Stimulated activated naive CD4-positive, alpha-beta T cell treated with Interleukin-2 at 50 U/mL for 16 hours (primary cell): ENCODE measurements at places on chromosomes 11 and 22.

DNA sequence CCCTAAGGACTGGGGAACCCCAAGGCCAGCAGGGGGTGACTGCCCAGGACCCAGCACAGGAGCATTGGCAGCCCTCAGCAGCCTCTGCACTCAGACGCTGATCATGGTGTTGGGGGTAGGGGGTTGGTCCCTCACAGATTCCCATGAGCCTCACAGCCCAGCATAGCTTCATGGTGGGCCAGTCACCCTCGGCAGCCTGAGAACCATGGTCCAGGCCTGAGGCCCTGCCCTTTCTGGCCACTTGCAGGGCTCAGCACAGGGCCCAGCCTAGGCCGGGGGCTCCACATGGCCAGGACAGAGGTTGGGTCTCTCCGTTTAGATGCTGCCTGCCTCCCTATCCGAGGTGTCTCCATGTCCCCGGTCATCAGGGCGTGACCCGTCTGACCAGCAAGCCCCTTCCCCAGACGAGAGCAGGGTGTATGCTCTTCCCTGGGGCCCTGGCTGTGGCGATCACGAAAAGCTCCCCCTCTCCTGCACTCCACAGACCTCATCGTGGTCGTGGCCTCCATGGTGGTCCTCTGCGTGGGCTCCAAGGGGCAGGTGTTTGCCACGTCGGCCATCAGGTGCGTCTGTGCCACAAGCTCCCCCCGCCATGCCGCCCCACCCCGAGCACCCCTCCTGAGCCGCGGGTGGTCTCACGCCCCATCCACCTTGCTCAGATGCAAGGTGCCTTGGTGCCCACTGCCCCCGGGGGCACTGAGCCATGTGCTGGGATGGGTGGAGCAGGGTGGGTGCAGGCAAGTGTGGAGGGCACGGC, 126.2 kb downstream of the KCNQ1 start:
- no peak for DNase-seq

GRCh38 chr22:23079814-23080521, 9.6 kb downstream of the GNAZ start:
- no peak for DNase-seq

DNA sequence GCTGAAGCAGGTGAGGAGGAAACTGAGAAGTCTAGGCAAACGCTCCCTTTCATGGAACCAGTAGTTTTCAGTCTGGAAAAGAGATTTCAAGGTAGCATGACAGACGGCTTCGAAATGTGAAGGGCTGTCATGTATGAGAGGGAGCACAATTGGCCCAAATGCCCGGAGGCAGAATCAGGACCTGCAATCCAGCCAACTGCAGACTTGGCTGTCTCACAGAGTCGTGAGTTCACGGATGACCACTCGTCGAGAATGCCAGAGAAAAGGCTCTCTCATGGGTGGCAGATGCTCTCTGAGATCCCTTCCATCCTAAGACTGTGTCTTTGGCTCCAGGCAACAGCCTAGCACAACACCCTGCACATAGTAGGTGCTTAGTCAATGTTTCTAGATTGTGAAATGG, 134.8 kb downstream of the DSCAML1 start:
- DNase-seq = no peak

DNA sequence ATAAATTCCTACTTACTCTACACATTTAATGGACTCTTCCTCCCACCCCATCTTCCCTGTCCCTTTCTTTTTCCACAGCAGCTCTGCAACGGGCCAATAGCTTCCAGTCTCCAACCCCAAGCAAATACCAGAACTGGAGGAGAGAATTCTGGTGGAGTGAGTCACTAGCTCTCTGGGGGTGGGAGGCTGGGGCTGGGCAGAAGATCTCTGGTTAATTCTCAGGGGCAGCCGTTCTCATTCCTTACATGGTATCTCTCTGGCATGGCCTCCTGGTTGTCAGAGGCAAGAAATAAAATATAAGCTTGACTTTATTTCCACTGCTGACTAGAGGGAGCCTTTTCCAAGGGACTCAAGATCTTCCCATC, 90.4 kb upstream of the PARVA start:
- no peak for DNase-seq

GRCh38 chr11:86885311-86885710, 69.9 kb downstream of the FZD4 start:
- DNase-seq = no peak

- no peak for DNase-seq
Measured at GRCh38 chr22:30538280-30538679, 8.3 kb downstream of the SEC14L6 start.

GRCh38 chr11:13329670-13330356, 52.2 kb downstream of the BMAL1 start:
- DNase-seq = no peak

GRCh38 chr22:29102300-29102699, 29.5 kb downstream of the KREMEN1 start:
- no peak for DNase-seq

DNA sequence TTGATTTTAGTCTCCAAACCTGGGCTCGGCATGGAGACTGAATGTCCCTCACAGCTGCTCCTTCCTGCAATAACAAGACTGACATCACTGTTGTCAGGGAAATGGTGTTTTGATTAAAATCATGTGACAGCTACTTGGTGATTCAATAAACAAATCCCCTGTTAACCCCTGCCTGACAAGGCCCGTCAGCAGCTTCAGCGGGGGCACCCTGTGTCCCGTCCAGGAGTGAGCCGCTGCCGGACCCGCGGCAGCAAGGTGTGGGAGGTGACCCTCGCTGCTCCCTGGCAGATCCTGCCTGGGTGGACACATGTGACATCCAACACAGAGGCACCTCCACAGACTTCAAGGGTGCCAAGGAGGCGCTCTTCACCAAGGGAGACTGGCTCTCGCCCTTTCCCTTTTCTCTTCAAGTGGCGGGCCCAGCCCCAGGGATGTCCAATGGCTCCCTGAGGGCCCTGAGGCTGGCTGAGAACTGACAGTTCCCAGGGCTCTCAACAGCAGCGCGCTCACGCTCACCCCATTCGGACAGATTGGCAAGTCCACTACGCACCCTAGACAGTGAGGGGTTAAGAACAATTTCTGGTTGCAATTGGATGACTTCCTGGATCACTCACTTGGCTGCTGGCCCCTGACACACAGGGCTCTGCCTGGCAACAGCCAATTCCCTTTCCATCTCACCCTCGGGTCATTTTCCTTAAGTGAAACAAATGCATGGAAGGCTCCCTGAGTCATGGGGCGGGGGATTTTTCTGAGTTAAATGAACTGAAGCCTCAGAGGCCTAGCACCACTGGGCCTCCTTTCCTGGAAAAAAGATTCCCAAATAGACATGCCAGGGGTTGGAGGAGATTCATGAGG, 30.7 kb downstream of the PPP2R1B start:
- no peak for DNase-seq

DNA sequence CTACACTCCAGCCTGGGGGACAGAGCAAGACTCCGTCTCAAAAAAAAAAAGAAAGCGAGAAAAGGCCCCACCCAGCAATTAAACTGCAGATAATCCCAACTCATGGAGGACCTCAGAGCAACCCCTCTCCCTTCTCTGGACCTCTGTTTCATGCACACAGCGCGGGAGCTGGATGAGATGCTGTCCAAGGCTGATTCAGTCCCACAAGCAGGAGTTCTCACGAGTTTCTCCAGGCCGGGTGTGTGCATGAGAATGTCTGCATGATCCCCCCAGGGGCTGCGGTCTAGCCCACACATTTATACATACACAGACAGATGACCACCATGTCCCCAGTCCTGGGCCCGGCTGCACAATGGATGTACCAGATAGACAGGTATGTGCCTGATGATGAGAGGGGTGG, 19.4 kb downstream of the ELFN2 start:
- DNase-seq = no peak

- no peak for DNase-seq
Measured at GRCh38 chr11:99554232-99554903, 533.6 kb downstream of the CNTN5 start.

- DNase-seq = no peak
Measured at GRCh38 chr11:88035271-88035670, 140.0 kb downstream of the RAB38 start.

- DNase-seq = no peak
Measured at GRCh38 chr11:108286956-108287355, 64.1 kb downstream of the ATM start.

- peak; percentile 19 for DNase-seq
Measured at GRCh38 chr11:118290923-118291322, 13.6 kb upstream of the CD3E start.

- DNase-seq = no peak
Measured at GRCh38 chr22:25623310-25623734, 58.8 kb downstream of the GRK3 start.

DNA sequence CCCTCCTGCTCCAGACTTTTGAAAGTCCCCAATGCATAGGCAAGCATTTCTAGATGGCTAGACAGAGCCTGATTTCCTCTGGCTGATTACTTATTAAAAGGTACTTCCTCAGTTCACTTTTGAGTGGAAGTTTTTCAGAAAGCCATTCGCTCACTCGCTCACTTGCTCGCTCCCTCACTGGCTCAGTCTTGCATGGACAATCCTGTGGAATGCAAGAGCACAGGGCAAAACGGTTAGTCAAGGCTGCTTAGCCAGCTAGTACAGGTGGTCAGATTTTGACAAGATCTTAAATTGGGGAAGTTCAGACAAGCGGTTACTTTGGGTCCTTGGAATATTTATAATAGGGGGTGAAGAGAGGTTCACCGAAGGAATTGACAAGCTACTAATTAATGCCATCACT, 101.0 kb downstream of the ARL14EP start:
- DNase-seq = no peak

DNA sequence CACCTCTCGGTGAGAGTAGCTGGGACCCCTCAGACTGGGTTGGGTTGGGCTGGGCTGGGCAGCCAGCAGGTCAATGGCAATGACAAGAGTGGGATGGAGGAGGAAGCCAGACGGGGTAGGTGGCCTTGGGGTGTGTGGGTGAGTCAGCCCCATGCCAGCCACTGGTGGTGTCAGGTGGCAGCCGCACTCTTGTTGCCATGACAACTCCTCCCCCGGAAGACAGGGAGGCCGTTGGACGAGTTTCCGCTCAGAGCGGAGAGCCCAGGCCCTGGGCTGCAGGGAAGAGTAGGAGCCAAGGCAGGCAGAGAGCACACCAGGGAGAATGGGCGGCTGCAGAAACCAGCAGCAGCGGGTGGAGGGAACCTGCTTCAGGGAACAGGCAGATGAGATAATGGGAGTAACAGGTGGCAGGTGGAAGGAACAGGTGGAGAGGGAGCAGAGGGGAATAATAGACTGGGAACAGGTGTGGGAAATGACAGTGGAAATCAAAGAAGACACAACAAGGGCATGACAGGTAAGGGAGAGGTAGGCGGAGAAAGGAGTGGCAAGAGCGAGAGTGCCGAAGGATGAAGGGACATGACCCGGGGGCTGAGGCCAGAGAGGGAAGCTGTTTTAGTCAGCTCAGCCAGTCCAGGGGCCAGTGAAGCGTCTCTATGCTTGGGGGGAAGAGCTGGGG, 8.7 kb downstream of the SPTBN2 start:
- peak; percentile 11 for DNase-seq

GRCh38 chr22:36374603-36375024, 13.2 kb downstream of the MYH9 start:
- peak; percentile 56 for DNase-seq

DNA sequence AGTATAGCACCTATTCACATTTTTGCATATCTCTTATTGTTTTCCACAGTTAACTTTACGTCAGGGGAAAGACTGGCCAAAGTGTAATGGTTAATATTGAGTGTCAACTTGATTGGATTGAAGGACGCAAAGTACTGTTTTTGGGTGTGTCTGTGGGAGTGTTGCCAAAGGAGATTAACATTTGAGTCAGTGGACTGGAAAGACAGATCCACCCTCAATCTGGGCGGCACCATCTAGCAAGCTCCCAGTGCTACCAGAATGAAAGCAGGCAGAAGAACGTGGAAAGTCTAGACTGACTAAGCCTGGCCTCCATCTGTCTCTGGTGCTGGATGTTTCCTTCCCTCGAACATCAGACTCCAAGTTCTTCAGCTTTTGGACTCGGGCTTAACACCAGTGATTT, 1900.7 kb upstream of the RAG2 start:
- no peak for DNase-seq

DNA sequence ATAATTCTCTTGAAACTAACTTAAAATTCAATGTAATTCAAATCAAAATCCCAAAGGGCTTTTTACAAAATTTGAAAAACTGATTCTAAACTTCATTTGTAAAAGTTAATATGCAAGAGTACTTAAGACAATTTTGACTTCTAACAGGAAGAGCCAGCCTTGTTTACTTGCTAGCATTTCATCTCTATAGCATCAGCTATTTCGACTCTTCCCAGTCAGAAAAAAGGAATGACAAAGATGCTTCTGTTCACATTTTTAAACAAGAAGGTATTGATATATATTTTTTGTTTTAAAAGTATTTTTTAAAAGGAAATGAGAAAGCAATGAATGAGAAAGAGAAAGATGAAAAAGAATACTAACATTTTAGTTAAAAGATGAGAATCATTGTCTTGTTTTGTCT, 16.4 kb downstream of the SLN start:
- no peak for DNase-seq

DNA sequence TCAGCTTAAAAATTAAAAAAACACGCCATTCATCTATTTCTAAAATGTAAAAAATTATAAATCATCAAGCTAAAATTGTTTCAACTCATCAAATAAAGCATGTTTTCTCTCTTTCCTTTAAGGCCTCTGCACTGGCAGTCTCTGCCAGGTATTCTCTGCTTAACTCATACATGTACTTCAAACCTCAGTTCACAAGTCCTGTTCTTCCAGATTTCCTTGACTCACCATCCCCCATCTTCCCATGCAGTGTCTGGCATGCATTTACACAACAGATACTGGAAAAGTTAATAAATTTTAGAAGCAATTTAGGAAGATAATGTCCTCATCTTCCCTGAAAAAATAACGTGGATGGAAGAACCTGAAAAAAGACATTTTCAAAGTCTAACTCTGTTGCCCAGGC, 32.5 kb downstream of the CSTF3 start:
- DNase-seq = no peak

DNA sequence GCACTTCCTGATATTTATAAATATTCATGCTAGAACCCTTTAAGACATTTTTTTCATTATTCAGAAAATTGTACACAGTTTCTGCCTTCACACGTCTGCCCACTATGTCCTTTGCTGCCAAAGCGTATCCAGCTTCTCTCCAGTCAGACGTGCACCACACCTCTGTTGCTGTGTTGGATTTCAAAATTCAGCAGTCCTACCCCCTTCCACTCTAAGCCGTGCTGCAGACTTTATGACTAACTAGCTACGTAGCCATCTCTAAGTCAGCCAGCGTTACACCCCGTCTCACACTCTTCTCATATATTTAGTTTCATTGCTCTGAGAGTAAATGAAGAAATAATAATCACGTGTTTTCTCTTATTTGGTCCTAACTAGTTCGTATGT, 28.2 kb upstream of the OPCML start:
- DNase-seq = no peak

DNA sequence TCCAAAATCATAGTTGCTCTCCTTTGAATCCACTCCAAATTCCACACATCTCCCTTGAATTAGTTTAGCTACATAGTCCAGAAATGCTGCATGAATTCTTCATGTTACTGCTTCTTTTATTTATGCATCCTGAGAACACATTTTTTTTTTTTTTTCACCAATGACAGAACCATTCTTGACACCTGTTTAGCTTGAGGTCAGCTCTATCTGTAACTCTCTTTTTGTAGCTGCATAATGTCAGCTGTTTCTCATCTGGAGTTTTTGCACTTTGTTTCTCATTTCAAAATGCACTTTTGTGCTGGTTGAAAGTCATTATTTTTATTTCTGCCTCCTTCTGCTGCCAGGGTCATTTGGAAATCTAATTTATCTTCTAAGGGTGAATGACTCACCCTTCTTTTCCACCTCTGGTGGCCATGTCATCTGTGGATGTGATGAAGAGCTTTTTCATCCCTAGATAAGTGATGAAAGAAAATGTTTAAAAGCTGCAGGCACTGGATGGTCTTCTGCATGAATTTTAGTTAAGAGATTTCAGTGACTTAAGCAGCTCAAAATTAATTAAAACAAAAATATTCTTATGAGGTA, 93.7 kb downstream of the JRKL start:
- no peak for DNase-seq

GRCh38 chr11:94400050-94400449, 1.2 kb downstream of the GPR83 start:
- no peak for DNase-seq
